ENCODE measurements at places on chromosomes 2 and 18. TPM values are rescaled to one million over a fixed set of nuclear protein-coding genes. Genes with fewer than 3 reads are reported as not detected.

GRCh38 chr2:230640540-230641011, 72.1 kb upstream of the CAB39 start:
- no peak for DNase-seq

- DNase-seq, result no peak
Measured at GRCh38 chr2:82599021-82599420, 1860.1 kb downstream of the SUCLG1 start.

GRCh38 chr2:19458427-19459003, 100.1 kb upstream of the OSR1 start:
- DNase-seq, result no peak

DNA sequence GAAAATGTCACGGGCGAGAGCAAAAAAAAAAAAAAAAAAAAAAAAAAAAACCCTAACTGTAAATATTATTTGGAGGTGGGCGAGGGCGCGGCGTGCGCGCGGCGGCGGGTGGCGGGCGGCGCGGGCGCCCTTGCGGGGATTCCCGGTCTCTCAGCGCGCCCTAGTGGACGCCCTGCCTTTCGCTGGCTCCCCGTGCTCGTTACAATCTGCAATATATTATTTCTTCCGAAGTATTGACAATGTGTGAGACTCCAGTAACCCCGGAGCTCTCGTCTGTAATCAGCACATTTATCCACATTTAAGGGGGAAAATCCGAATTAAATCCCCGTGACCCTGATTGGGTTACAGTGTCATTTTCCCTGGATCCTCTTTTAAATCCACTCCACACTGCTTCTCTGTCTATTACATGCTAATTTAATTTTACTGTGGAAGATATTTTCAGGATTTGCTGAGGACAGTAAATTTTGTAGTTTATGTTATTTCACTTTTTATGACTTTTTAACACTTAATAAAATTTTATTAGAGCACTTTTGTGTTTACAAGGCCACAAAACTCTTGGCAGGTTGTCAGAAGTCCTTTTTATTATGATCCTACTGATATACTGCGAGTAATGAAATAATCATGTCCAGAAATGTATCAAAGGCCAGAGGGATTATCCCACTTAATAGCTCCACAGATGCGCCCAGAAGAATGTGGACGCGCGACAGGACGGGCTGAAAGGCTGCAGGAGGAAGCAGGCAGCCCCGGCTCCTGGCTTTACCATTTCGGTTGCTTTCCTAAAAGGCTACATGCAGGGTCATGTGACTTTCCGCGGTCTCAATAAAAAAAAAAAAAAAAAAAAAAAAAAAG, 369.1 kb downstream of the MTX2 start:
- DNase-seq, result peak; percentile 61

- no peak for DNase-seq
Measured at GRCh38 chr18:48795696-48796095, 155.1 kb downstream of the SMAD7 start.

- no peak for DNase-seq
Measured at GRCh38 chr2:236061899-236062298, 106.3 kb downstream of the GBX2 start.

DNA sequence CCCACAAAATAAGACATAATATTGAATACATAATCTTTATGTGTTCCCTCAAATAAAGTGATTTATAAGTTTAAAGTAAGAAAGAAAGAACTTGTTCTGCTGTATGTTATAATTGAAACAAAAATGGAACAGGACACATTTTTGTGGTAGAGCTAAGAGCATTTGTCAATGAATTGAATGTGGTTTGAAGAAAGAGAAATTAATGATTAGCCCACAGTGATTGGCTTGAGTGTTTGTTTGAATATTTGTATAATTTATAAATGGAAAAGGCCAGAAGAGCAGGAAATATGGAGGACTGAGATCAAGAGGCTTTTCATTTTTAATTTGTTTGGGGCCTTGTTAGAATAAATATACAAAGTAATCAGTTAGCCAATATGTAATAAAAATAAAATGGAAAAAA, 395.1 kb upstream of the CDH19 start:
- no peak for DNase-seq

IL18RAP gene
- 7.2 TPM for total RNA-seq

Data from activated CD4-positive, alpha-beta memory T cell treated with anti-CD3 and anti-CD28 coated beads, Interleukin-2, amount 10 ng/mL, durations not matched to agents 7 days and 5 days (primary cell).